ENCODE measurements at places on chromosomes 7 and 10.

- no peak for DNase-seq
These were observed 99.3 kb downstream of the LANCL2 start for GRCh38 chr7:55464422-55464821.

DNA sequence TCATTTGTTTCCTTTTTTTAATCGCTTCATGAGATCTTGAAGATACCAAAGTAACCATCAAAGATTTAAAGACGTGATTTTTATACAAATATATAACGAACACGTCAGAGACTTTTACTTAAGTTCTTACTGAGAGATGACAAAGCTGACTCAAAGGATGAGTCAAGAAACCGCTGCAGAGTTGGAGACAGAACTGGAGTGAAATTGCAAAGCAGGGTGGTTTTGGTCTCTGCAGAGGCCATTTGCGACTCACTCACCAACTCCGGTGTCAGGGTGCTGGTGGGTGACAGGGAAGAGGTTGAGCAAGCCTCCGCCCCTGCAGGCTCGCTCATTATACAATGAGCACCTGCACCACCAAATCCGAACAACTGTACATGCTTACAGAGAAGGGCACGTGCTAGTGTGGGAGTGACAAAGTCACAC, 75.2 kb downstream of the DNAJB6 start:
- DNase-seq = peak; percentile 20

GRCh38 chr10:30828680-30829079, 199.1 kb upstream of the LYZL2 start:
- no peak for DNase-seq

DNA sequence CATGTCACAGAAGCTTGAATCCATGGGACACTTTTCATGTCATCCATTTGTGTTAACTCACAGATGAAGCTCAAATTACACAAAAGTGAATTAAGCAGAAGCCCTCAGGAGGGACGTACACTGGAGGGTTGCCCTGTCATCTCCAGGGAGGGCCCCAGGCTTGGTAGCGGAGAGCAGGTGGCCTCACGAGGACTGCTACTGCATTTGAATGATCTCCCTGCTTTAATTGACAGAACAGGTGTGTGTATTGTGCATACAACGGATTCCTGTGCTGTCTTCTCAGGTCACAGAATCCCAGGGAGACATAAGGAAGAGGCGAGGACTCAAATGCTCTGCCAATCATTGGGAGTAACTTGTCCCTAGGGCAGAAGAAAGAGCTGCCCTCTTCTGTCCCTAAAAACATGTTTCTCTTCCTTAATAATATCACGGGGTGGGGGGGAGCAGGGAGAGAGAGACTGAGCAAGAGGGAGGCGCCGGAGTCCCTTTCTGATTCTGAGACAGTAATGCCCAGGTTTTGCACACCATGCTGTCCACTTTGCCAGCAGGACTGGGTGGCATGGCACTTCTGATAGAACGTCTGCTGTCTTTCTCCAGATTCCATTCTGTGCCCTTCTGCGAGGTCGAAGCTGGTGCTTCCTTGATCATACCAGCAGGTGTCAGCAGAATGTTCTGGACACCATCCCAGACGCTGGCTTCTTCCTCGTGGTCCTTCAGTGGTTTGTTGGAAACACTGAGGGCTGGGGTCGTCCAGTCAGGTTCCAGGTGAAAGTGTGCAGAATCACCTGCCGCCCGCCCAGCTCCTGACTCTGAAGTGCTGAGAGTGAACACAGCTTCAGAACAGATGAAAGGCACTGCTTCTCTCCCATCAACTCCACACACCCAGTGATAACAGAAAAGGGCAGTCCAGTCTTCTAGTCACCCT, 26.2 kb upstream of the RASGEF1A start:
- DNase-seq = no peak

DNA sequence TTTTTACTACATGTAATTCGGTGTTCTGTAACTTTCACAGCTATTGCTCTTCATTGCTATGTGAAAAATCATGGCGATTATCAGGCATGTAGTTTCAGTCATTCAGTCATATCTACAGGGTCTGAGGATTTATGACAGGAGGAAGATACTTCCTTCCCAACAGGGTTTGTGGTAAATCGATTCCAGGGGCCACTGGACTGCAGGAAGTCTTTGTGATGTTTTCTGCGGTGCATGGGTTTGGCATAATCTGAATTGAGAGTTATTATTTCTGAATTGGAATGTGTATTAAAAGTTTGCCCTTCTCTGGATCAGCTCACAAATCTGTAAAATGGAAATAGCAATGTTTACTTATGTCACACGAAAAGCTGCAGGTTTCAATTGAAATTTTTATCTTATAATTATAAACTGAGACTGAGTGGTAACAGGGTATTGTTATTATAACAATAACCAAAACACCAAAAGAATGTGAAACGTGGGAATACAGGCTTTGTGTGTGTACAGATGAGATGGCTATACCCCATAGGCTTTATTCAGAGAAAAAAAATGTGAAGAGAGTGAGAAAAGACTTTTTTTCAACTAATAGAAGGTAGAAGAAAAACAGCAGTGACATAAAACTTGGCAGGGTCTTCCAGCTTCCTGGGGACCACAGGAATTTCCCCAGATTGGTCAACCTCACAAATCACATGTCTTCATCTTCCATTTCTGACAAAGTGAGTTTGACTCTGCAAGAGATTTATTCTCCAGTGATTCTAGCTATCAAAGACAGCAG, 307.7 kb upstream of the NFE2L3 start:
- DNase-seq = no peak

DNA sequence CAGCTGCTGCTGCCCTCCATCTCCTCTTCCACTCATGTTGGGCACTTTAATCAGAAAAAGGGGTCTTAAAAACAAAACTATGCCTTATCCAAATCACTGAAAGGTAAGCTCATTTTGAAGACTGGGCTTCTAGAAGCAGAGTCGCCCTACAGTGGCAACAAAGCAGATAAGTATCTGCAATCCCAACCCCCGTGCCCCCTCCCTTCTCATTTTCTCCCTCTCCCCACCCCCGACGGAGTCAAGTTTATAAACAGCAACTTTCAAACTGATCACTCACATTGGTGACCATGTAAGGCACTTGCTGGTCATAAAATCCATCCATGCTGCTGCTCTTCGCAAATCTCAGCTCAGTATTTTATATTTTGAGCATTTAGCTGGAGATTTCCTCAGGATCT, 738 bp downstream of the ETV1 start:
- DNase-seq = no peak

DNA sequence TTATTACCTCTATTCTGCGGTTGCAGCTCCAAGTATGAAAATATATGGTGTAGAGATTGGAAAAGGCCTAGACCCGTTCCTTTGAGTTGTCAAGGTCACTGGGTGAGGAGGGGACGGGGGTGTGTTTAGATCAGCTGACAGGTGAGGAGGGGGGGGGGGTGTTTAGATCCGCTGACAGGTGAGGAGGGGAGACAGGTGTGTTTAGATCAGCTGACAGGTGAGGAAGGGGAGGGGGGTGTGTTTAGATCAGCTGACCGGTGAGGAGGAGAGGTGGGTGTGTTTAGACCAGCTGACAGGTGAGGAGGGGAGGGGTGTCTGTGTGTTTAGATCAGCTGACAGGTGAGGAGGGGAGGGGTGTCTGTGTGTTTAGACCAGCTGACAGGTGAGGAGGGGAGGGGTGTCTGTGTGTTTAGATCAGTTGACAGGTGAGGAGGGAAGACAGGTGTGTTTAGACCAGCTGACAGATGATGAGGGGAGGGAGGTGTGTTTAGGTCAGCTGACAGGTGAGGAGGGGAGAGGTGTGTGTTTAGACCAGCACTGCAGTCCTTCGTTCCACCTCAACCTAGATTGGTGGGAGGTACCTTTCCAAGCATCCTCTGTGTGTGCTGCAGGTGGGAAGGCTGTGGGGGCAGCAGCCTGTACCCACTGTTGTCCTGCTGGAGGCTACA, 655.0 kb upstream of the ADARB2 start:
- DNase-seq = no peak

GRCh38 chr7:32259931-32260596, 189.9 kb upstream of the PDE1C start:
- DNase-seq = no peak

DNA sequence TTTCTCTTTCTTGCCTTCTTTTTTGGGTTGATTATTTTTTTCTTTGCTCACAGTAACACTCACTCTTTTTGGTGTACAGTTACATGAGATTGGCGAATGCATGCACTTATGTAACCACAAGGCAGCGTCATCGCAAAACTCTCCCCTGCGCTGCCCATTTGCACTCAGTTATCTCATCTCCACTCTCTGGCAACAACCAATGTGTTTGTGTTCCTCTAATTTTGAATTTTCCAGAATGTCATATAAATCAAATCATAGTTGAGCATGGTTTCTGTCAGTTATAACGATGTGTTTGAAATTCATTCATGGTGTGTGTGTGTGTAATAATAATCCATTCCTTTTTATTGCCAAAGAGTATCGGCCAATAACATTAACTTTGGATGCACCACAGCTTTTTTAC, 23.0 kb upstream of the IGFBP3 start:
- DNase-seq = no peak

DNA sequence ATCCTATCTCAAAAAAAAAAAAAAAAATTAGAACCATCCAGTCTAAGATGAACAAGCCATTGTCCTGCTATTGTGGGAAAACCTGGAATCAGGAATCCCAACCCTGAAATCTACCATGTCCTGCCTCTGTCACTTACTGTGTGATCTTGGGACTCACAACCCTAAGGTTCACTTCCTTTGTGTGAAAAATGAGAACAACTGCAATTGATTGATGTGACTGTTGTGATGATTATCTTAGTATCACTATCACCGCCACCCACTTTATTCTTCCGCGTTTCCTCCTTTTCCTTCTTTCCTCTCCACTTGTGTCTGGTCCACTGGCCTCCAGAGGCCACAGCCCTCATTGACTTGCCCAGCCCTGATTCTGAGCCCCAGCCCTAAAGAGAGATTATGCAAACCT, 12.6 kb upstream of the PRTFDC1 start:
- DNase-seq = no peak

DNA sequence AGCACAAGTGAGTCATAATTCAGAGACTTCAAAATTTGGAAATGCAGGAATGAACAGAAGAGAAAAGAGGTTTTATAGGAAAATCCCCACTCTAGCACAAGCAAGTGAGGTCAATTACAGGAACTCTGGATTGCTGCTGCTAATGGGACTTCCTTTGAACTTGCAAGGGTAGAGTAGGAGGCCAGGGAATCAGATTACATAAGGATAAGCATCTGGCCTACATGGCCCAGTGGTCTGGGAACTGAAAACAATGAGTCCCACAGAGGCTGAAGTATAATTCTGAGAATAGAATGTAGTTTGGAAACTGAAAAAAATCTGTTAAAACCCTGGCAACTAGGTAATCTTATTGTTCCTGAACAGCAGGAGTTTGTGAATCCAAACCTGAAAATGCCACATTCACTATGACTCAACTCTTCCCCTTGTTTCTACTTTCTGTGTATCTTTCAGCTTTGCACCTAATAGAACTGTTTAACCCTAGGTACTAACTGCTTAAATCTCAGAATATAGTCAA, 66.5 kb downstream of the CTNNA3 start:
- DNase-seq = no peak

DNA sequence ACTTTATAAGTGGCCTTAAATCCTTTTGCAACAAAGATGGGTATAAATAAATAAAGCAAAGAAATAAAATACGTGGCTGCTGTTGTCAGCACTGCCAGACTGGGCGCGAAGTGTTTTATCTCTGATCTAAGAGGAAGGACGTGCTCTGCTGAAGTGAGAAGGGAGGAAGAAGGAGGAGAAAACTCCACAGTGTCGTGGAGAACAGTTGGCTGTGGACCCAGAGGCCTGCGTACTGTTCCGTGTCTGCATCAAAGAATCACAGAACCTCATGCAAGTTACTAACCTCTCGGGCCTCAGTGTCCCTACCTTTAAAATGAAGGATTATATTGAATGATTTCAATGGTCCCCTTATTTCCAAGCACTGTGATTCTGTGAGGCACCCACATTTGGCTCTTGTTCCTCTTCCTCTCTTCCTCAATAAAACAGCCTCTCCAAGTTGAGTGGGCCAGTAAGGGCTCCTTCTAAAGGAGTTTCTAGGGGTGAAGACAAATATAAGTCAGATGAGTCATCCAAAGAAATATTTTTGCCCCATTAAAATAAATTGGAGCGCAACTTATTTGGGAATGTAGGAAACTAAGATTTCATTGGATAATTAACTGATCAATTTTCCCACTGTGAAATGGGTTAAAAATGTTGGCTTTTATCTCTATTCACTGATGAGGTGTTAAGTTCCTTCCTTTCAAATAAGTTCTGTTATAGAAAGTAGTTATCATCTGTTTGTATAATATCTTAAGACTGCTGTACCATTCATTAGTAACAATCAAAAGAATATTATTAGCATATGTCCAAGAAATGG, 126.9 kb upstream of the EFCAB10 start:
- DNase-seq = no peak

- DNase-seq = peak; percentile 82
These were observed 784 bp upstream of the SERPINE1 start for GRCh38 chr7:101125989-101126650.

DNA sequence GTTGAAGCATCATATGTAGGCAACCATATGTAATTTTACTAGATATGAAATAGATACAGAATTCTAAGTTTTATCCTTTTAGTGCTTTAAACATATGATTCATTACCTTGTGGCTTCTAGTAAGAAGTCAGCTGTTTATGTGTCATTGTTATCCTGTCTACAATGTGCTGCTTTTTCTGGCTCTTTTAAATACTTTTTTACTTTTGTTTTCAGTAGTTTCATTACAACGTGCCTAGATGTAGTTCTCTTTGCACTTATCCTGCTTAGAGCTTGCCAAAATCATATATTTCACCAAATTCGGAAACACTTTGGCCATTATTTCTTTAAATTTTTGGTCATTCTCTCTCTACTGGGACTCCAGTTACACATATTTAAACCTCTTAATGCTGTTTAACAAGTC, 26.4 kb downstream of the YAE1 start:
- DNase-seq = no peak

- no peak for DNase-seq
These were observed 340.0 kb downstream of the ELMO1 start for GRCh38 chr7:37108615-37109014.

DNA sequence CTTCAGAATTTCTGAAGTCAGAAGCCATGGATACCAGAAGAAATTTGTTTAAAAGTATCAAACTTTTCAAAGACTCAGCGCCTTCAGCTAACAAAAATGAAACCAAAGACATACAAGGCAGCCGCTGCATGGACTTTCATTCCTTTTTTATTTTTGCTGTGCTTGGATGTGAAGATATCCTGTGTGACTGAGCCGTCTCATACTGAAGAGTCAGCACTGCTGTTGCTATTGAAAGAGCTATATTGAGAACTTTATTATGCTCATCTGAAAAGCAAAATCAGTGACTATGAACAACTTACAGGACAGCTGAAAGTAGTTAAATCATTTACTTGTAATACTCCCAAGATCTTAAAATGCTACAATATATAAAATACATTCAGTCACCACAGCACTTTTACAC, 809.2 kb downstream of the NXPH1 start:
- no peak for DNase-seq

GRCh38 chr10:132273304-132273944, 34.3 kb downstream of the STK32C start:
- no peak for DNase-seq
